GM12878 (cell line): ENCODE measurements at places on chromosomes 5 and 9. TPM values are rescaled to one million over a fixed set of nuclear protein-coding genes. Genes with fewer than 3 reads are reported as not detected.

Gene GLDC
- 117 and 119 TPM in 2 replicates for total RNA-seq

Gene OSMR
- 0.05 and 0.35 TPM in 2 replicates for total RNA-seq

Gene HMCN2
- not detected in 2 replicates for total RNA-seq

Gene PCAT7
- total RNA-seq: not detected in 2 replicates

- H3K36me3 ChIP-seq: no peaks in the 10 kb centered on the region
- no peaks in the 10 kb centered on the region for H3K4me1 ChIP-seq
- H3K4me3 ChIP-seq: no peak overlapping the region
These were observed 10.8 kb upstream of the DAB2IP start for GRCh38 chr9:121640491-121641223.

DNA sequence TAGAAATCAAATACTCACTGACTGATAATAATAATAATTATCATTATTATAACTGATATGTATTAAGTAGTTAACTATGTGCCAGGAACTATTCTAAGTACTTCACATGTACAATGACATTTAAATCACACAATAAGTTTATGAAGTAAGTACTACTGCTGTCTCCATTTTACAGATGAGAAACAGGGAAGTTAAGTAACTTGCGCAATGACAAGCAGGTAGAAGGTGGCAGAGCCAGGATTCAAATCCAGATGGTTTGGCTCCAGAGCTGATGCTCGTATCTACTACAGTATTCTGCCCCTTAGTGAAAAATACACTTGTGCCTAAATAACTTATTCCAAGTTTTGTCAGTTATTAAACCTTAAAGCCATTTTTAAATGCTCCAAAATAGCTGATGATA is 217.3 kb downstream of the FBXL17 start:
- no peak for DNase-seq
- no peak overlapping the region for H3K4me3 ChIP-seq
- no peaks in the 10 kb centered on the region for H3K36me3 ChIP-seq
- no peak overlapping the region for H3K27ac ChIP-seq

DNA sequence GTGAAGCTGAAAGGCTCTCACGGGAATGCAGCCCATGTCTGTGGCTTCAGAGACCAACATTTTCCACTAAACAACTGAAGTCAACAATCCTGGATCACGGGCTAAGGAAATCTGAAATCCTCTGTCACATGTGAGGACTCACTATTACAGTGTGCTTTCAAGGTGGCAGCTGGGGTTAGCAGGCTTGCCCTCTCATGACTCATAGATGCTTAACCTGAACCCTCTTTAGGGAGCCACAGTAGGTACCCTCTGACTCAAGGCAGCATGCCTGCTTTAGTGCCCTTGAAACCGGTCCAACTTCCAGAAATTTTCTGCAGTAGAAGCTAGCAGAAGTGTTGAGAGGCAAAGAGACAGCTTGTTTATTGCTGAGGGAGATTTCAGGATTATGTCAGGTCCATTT is 232.5 kb downstream of the GABRB2 start:
- peaks cover 35% of the 10 kb centered on the region for H3K4me1 ChIP-seq
- no peaks in the 10 kb centered on the region for H3K27me3 ChIP-seq
- no peak for DNase-seq
- no peaks in the 10 kb centered on the region for H3K36me3 ChIP-seq
- H3K27ac ChIP-seq: no peak overlapping the region

DNA sequence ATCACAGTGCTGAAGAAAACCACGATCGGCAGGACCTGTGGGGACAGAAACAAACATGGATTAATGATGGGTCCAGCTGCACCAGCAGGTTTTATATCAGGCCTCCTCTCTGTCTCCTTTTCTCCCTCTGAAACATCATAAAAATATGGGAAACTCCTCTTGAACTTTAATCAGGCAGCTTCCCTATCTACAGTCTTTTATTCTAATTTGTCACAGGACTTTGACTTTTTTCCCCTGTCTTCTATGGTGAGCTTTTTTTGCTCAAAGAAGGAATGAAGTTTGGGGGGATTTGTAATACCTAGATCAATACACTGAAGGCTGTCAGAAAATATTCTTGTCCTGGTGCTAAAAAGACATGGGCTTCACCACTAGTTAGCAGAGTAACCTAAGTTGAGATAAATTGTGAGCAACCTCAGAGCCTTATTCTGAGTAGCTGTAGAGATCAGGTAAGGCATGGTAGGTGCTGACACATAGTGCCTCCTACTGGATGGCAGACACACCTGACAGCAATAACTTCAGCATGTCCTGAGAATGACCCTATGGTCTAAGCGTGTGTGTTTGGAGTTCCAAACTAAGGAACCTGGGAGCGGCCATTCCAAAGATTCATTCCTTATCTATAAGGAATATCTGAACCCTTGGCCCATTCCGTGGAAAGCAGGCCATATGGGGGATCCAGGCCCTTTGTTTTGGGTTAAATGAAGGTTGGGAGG is 46.2 kb downstream of the SLC28A3 start:
- H3K36me3 ChIP-seq: no peaks in the 10 kb centered on the region
- H3K27ac ChIP-seq: peak overlapping the region; percentile 88

DNA sequence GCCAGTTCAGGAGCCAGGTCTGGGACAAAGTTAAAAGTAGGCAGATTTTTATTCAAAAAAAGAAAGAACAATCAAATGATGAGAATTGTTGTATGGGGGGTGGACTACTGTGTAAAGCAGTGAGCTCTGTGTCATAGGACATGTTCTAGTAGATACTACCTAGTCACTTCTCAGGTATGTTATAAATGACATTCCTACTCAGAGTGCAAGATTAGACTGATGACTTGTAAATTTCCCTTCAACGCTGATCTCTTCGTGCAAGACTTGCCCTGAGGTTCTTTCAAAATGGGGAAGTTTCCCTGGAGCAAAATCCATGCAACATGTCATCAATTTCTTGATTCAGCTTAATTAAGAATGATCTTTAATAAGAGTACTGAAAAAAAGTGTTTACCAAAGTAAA is 175.1 kb downstream of the RORB start:
- no peak for DNase-seq
- H3K27me3 ChIP-seq: no peaks in the 10 kb centered on the region
- H3K4me3 ChIP-seq: no peak overlapping the region
- no peaks in the 10 kb centered on the region for H3K36me3 ChIP-seq
- H3K27ac ChIP-seq: no peak overlapping the region
- no peaks in the 10 kb centered on the region for H3K4me1 ChIP-seq

DNA sequence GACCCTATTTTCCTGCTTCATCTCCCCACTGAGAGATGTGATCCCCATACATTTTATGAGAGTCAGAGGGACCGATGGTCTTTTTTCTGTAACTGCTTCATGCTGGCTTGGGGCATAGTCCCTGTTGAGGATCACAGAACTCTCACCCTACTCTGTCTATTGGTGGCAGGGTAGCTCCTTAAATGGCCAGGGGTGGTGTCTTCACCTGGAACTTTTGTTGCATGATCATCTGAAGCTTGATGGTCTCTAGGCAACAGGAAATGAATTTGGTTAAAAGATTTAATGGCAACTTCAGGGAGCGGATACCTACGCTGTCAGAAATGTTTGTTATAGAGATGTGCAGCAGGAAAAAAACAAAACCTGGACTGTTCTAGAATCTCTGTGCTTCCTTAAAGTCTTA is 87.0 kb upstream of the GLIS3 start:
- no peaks in the 10 kb centered on the region for H3K36me3 ChIP-seq
- H3K27me3 ChIP-seq: no peaks in the 10 kb centered on the region
- DNase-seq: no peak

DNA sequence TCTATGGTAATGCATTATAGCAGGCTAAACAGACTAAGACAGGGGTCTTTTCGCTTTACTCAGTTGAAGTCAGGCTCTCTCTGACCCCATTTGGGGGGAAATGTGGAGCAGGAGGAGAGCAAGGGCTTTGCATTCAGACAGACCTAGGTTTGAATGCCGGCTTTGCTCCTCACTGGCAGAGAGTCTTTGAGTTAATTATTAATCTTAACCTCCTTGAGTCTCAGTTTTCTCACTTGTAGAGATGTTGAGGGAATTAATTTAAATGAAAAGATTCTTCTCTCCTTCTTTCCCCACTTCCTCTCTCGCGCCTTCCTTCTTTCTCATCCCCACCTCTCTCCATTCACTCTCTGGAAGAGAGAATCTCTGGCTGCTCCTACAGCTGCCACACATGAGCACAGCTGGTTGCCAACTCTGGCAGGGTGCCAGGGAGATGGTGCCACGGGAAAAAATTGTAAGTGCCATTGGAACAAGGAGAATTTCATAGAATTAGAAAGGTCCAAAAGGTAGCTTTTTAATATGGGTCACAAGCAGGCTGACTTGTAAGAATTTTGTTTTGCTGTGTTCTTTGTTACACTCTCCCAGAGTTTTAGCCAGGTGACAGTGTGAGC is 25.2 kb upstream of the GLRA1 start:
- no peak overlapping the region for H3K4me3 ChIP-seq
- H3K27me3 ChIP-seq: no peaks in the 10 kb centered on the region
- DNase-seq: no peak
- H3K4me1 ChIP-seq: no peaks in the 10 kb centered on the region

DNA sequence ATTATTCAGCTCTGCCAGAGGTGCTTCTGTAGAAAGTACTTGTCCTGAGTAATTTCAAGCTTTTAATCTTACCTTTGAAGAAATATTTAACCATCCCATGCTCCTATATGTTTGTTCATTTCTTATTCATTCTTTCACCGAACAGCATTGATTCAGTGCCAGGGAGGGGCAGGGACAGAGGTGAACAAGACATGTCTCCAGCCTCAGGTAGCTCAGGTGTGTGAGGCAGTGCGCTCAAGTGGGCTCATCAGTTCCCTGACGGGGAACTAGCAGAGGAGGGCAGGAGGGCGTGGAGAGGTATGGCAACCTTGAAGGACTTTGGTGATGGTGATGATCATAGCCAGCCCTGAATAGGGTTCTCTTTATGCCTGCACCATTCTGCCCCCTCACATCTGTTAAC is 25.9 kb downstream of the ERGIC1 start:
- peaks cover 7% of the 10 kb centered on the region for H3K36me3 ChIP-seq
- no peaks in the 10 kb centered on the region for H3K27me3 ChIP-seq
- DNase-seq: no peak

GRCh38 chr9:126953041-126953809 is 38.6 kb downstream of the RALGPS1 start:
- no peaks in the 10 kb centered on the region for H3K27me3 ChIP-seq
- no peaks in the 10 kb centered on the region for H3K36me3 ChIP-seq
- no peak for DNase-seq
- no peak overlapping the region for H3K27ac ChIP-seq
- H3K4me3 ChIP-seq: no peak overlapping the region

DNA sequence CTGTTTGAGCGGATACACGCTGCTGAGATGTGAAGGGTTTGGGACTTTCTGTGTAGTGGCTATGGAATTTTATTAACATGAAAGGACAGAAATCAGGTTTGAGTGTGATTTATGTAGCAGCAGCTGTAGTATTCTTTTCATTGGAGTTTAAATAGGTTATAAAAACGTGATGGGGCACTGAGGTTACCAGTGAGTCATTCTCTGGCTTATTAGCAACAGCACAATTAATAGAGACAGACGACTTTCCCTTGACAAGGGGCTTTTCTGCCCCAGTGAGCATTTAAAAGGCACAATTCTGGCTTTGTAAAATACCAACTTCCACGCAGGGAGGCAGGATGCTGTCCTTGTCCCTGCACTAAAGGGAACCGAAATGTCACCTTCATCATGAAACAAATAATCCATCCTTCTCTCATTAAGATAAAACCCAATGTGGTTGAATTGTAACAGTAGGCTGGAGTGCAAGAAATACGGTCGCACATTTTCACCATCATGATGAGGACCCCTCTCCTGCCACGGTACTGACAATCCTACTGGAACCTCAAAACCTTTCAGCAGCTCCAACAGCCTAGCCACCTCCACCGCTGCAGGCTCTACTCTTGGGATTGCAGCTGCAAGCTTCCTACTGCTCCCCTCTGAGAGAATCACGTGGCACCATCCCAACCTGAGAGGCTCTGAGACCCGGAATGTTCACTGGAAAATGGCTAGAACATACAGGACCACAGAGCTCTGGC is 293.9 kb downstream of the IRX1 start:
- no peaks in the 10 kb centered on the region for H3K27me3 ChIP-seq
- H3K4me1 ChIP-seq: no peaks in the 10 kb centered on the region
- H3K4me3 ChIP-seq: no peak overlapping the region
- no peak for DNase-seq

GRCh38 chr5:145887976-145888574 is 15.3 kb upstream of the GRXCR2 start:
- no peak overlapping the region for H3K27ac ChIP-seq
- H3K4me1 ChIP-seq: no peaks in the 10 kb centered on the region
- H3K4me3 ChIP-seq: no peak overlapping the region
- no peaks in the 10 kb centered on the region for H3K36me3 ChIP-seq

DNA sequence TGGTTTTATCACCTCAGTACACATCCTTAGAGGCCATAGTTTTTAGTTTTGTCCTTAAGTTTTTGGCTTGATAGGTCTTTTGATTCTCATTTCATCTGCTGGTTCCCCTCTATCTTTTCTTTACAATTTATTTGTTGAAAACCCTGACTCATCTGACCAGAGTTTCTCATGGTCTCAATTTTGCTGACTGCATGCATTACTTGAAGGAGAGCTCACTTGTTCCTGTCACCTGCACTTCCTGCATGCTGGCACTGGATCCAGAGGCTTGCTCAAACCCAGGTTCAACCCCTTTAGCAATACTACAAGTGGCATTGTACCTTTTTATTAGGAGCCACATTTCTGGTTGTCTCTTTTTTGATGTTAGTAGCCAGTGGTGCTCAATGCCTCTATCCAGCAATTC is 26.7 kb downstream of the FBXO10 start:
- H3K27me3 ChIP-seq: no peaks in the 10 kb centered on the region
- no peak for DNase-seq
- H3K27ac ChIP-seq: no peak overlapping the region
- no peaks in the 10 kb centered on the region for H3K4me1 ChIP-seq
- no peak overlapping the region for H3K4me3 ChIP-seq
- no peaks in the 10 kb centered on the region for H3K36me3 ChIP-seq

DNA sequence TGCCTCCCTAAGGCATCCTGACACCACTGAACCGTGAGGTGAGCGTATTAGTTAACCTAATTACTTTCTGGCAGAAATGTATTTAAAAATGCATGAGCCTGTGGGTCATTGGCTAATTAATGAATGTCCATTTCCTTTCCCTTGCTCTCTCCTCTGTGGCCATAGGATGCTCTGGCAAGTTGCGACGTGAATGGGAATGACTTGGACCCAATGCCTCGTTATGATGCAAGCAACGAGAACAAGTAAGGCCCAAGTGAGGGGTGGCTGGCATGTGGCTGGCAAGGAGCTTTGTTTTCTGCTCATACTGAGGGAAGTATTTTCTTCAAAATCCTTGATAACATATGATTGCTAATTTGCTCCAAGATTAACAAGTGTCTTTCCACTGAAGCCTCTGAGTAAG is 136.3 kb downstream of the PCSK5 start:
- H3K27me3 ChIP-seq: no peaks in the 10 kb centered on the region
- H3K36me3 ChIP-seq: no peaks in the 10 kb centered on the region

DNA sequence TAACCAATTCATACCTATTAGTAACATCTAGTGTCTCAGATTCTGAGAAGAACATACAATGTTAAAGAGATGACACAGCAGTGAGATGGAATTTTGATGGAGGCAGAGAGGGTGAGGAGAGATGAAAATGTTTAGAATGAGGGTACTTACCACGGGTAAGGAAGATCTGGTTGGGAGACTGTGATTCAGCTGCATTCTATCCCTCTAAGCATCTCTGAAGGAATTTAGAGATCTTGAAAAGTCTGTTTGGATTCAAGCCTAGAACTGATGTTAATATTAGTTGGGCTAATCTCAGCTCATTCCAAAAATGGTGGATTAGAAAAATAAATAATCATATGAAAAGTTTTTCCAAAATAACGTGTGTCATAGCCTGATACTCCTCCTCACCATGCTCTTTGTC is 191.5 kb upstream of the CLINT1 start:
- no peaks in the 10 kb centered on the region for H3K27me3 ChIP-seq
- H3K4me3 ChIP-seq: no peak overlapping the region
- H3K27ac ChIP-seq: no peak overlapping the region
- H3K4me1 ChIP-seq: no peaks in the 10 kb centered on the region
- DNase-seq: no peak
- no peaks in the 10 kb centered on the region for H3K36me3 ChIP-seq
